Memory B cell (primary cell): ENCODE measurements at places on chromosomes 4 and X.

DNA sequence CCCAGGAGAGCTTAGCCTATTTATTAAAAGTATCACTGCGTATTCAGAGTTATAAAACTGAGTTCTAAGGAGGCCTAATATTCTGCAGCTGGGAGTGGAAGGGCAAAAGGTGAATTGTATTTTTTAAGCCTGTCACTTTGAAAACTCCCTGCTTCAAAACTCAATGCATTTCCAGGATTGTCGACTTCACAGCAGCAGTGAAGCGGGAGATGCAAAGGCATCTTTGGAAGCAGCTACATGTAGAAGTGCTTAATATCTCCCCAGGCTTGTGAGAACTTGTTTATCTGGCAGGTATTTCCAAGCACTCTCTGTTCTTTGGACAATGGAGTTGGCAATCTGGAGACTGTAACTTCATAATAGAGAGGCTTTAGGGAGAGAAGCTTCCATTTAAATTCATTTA, 717.5 kb upstream of the SLIT2 start:
- no peak for DNase-seq

GRCh38 chr4:124633285-124633941, 79.1 kb downstream of the ANKRD50 start:
- DNase-seq = no peak

GRCh38 chr4:18722748-18723191, 701.2 kb upstream of the LCORL start:
- DNase-seq = no peak

- DNase-seq = no peak
These were observed 224.7 kb downstream of the CENPC start for GRCh38 chr4:67320645-67321044.

- no peak for DNase-seq
These were observed 11.0 kb downstream of the SRD5A3 start for GRCh38 chr4:55356991-55357461.

- no peak for DNase-seq
These were observed 84.0 kb upstream of the TRIM2 start for GRCh38 chr4:153120235-153120634.
